ENCODE measurements at places on chromosomes 7 and 10. TPM values are rescaled to one million over a fixed set of nuclear protein-coding genes. Genes with fewer than 3 reads are reported as not detected.
A peak's percentile ranks its signal among the peaks of the same experiment; 100 is the strongest.

Gene MEOX2
- total RNA-seq = 8.4 TPM

Gene ZNF438
- total RNA-seq = 15.2 TPM

Gene LBX1
- not detected for total RNA-seq

Gene PLPP4
- total RNA-seq = not detected

Gene AGAP6
- 4.2 TPM for total RNA-seq

Gene GPR37
- 0.09 TPM for total RNA-seq

- DNase-seq = peak; percentile 77
Measured at GRCh38 chr7:157568770-157569584, 232.2 kb downstream of the DNAJB6 start.

- no peak for DNase-seq
Measured at GRCh38 chr7:151447901-151448260, 7.9 kb upstream of the CRYGN start.

DNA sequence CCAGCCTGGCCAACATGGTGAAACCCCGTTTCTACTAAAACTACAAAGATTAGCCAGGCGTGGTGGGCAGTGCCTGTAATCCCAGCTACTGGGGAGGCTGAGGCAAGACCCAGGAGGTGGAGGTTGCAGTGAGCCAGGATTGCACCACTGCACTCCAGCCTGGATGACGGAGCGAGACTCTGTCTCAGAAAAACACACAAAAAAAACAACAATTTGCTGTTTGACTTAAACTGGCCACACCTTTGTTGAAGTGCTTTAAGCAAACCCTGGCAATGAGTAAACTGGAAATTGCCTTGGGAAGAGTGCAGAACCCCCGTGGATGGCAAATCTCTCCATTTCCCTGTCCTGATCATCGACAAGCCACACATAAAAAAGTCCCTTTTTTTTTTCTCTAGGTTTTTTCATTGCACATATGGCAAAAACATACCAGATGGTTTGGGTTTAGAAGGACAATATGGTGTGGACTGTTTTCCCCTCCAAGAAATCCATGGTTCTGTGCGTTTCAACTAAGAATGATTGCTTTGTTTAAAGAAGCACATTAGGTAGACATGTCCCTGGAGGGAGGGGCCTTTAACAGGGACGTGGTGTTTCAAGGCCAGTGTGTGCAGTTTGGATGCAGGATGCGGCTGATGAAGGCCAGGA, 76.9 kb downstream of the NRP1 start:
- no peak for DNase-seq

DNA sequence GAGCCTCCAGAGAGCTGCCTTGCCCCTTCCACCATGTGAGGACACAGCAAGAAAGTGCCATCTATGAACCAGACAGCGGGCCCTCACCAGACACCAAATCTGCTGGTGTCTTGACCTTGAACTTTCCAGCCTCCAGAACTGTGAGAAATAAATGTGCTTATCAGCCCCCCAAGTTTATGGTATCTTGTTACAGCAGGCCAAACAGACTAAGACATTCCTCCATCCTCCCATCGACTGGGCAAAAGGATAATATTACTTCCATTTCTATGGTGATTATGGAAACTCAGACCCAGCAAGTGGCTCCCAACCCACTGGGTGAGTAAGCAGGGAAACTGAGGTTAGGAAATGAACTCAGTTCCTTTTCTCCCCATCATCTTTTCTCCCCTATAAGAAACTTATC, 288.4 kb downstream of the KCNMA1 start:
- no peak for DNase-seq

GRCh38 chr7:6273380-6273837, 985 bp upstream of the CYTH3 start:
- no peak for DNase-seq

- DNase-seq = no peak
Measured at GRCh38 chr7:20597339-20597738, 18.1 kb upstream of the ABCB5 start.

GRCh38 chr10:79176052-79176501, 107.3 kb downstream of the ZMIZ1 start:
- peak; percentile 48 for DNase-seq

DNA sequence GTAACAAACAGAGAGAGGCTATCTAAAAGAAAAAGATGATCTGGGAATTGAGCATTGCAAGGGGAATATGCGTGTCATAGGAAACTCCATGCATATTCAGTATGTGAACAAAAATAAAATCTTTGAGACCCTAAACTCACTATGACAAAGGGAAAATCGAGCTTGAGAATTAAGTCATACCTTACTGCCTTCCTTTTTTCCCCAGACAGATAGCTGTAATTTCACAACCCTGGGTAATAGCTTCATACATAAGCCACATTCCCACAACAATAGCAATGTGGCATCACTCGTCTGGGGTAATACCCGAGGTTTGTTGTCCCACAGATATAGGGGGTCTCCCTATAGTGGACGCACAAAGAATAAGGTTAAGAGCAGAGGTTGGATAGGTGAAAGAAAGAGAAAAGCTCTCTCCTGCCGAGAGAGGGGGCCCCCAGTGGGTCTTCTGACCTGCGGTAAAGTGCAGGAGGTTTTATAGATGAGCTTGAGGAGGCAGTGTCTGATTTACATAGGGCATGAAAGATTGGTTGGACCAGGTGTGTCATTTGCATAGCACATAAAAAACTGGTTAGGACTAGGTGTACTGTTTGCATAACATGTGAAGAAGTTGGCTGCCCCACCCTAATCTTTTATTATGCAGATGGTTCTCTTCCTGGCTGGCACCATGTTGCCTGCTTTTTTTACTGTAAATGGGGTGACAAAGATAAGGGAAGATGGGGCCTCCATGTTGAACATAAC, 11.6 kb downstream of the CYP3A43 start:
- DNase-seq = no peak

DNA sequence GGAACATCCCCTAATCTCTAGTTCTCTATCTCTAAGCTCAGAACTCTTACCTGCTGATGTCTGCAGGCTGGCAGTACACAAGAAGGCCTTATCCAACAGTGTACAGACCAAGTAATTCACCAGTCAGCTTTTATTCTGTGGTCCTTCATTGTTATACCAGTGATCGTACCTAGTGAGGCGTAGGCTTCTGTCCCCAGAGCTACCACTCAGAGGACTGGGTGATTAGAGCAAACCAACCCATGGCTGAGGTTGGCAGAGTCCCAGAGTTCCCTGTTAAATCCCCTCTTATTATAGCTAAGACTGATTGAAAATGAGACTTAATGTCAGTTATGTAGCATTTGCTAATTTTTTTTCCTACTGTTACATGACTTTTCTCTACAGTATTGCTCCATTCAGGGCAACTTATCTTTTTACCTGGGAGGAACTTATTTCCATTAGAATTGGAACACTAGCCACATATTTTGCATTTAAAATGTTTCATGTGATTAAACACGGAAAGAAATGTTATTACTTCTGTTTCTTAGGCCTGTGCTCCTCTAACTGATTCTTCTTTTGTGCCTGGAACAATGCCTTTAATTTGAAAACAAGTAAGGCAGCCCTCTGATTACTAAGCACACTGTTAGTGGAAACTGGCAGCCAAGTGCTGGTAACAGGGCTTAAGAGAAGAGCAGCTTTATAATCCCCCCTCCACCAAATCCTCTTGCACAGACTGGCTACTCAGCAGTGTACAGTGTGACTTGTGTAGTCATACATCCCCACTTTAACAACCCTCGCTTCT, 127.2 kb downstream of the LRRC4 start:
- no peak for DNase-seq

DNA sequence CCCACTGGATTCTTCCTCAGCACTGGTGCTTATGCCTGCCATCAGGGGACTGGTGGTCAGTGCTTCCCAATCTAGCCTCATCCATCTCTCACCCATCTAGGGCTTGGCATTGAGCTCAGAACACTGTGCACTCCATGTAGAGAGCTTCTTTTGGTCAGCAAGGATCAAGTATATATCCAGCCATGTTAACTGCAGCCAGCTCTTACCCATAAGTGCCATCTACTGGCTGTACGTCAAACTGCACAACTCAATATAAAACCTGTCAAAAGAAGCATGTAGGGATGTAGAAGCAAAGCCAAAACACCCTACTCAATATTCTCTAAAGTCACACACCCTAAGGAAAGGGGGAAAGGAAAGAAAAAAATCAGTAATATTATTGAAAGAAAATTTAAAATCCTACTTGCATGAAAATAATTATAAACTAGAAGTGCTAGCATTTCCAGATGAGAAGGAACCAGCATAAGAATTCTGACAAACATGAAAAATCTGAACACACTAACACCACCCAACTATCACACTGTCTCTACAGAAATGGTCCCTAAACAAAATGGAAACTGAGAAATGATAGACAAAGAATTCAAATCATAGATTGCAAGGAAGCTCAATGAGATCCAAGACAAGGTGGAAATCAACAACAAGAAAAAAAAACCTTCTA, 531.1 kb upstream of the STEAP1 start:
- DNase-seq = no peak

- no peak for DNase-seq
Measured at GRCh38 chr10:98664329-98665042, 217.8 kb upstream of the HPS1 start.

DNA sequence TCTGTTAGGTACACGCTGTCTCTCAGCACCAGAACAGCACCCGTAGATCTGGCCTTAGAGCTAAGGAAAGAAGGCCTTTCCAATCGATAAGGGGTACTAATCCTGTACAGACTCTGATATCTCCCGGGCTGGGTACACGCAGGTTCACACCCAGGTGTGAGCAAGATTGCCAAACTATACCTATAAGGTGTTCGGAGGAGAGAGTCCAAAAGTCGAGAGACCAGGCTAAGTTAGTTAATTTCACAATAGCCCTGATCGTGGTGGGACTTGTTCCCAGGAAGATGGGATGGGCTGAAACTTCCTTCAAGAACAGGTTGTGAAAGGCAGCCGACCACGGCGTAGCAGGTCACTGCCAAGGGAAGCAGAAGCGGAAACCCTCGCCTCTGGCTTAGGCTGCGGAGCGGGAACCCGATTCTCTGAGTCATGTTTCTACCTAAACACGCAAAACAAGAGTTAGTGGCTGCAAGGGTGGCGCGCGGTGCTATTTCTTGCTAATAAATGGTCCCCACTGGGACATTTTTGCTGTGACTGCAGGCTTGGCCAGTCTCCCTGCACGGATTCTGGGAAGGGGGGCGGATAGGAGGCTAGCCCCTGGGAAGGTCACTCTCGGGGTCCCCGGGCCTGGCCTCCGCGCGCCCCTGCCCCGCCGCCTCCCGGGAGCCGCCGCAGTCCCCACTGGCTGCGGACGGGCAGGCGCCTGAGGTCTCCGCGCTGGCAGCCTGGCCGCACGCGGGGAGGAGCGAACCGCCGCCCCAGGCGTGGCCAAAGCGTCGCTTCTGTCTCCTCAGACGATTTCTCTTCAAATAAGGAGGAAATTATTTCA, 75.4 kb upstream of the PDSS1 start:
- DNase-seq = peak; percentile 63

Data from right cardiac atrium (tissue), 5 donors.